ENCODE measurements at places on chromosomes 11 and 22.

GRCh38 chr11:73315293-73316020, 7.4 kb downstream of the ARHGEF17 start:
- DNase-seq, result peak; percentile 67

- no peak for DNase-seq
Measured at GRCh38 chr11:10564696-10565318, 3.7 kb downstream of the LYVE1 start.

GRCh38 chr11:94658386-94658785, 91.2 kb downstream of the PIWIL4 start:
- no peak for DNase-seq

- no peak for DNase-seq
Measured at GRCh38 chr11:120243221-120243620, 3.3 kb downstream of the POU2F3 start.

Data from fibroblast of skin of right quadriceps (primary cell).